ENCODE measurements at places on chromosomes 7 and 10.

- no peak for DNase-seq
Observed at GRCh38 chr7:25795824-25796235, 356.2 kb upstream of the NFE2L3 start.

DNA sequence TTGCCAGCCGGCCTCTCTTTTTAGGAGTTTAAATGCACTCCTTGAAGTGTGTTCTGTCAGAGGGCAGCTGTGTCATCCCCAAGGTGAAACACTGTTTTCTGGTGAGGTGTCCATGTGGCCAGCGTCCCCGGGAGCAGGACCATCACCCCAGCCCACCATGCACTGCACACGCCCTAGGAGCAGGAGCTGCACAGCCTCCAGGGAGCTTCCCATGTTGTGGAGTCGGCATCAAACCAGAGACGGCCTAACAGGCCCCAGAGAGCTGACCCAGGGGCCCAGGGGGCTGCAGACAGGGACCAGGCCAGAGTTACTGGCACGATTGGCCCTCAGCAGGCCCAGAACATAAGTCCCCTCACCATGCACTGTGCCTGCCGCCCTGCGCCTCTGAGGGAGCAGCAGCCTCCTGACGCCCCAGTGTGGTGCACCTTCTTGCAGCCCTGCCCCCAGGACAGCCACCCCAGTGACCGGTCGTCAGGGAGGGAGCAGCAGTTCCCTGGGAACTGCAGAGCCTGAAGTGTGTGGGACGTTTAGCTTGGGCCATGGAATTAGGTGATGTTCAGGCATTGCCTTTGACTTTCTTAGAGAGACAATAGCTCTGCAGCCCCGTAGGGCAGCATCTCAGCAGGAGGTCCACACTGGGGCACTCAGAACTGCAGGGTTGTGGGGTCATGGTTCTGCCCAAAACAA is 97.9 kb downstream of the NKX6-2 start:
- no peak for DNase-seq

DNA sequence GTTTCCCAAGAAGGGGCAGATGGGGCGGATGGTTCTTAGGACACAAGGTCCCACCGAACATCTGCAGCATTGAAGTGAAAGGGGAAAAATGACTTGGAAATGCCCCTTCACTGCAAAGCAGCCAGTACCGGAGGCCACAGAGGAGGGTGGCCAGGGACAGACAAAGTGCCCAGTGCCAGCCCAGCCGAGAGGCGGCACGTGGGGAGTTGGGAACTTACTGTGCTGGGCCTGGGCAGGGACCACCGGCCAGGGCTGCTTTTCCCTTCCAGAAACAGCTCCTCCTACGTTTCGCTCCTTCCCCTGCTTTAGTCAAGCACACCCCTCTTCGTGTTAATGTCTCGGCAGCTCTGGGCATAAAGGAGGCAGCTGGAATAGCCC is 129.2 kb downstream of the TNS3 start:
- DNase-seq, result no peak

DNA sequence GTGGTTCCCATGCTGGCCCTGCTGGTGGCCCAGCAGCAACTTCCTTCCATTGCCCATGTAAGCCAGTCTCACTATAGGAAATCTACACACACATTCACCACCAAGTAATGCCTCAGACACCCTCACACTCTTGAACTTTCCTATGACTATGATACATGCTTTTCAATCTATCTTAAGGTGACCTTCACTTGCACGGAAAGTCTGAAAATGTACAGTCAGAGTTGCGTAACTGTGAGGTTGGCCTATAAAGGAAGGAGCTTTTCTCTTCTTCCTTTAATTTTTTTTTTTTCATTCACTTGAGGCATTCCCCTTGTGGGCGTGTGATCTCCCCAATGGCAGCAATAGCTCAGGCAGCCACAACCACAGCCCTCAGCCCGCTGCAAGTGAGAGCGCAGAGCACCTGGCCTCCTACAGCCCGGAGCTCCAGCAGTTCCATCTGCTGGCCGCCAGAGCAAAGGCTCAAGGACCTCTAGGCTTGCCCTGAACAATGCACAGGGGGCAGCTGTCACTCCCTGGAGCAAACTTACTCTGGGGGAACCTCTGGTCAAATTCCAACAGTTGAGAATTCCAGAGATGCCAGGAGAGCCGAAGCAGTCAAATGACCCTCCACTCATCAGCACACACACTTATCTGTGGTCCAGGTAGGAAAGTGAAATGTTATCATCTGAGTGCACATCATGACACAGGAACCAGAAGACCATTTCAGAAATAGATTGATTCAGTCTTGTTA is 123.1 kb upstream of the ADO start:
- peak; percentile 77 for DNase-seq

- DNase-seq, result no peak
Observed at GRCh38 chr10:653991-654646, 35.3 kb downstream of the DIP2C start.

DNA sequence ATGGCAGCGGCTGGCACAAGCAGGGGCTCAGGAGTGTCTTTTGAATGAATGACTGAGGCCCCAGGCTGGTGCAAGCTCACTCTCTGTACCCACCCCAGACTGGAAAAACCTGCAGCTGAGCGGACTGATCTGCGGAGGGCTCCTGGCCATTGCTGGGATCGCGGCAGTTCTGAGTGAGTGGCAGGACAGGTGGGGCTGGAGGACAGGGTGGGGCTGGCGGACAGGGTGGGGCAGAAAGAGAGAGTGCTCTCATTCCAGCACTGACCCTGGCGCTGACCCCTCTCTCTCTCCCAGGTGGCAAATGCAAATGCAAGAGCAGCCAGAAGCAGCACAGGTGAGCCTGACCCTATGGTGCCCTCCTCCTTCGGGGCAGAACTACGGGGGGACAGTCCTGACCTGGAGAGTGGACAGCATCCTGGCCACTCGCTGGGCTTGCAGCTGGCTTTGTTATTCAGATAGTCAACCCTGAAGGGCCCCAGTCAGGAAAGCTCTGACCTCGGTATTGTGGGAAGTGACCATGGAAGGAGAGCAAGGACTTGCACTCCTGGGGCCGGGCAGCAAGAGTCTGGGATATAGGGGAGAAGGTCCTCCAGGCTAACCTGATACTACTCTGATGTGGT is 4.1 kb downstream of the FXYD4 start:
- DNase-seq, result no peak

GRCh38 chr7:88477976-88478375 is 171.3 kb upstream of the STEAP4 start:
- no peak for DNase-seq

Data from Jurkat, Clone E6-1 (cell line).